Dermis microvascular lymphatic vessel endothelial cell (primary cell): ENCODE measurements at places on chromosomes 1 and 21. TPM values are rescaled to one million over a fixed set of nuclear protein-coding genes. Genes with fewer than 3 reads are reported as not detected.

DNA sequence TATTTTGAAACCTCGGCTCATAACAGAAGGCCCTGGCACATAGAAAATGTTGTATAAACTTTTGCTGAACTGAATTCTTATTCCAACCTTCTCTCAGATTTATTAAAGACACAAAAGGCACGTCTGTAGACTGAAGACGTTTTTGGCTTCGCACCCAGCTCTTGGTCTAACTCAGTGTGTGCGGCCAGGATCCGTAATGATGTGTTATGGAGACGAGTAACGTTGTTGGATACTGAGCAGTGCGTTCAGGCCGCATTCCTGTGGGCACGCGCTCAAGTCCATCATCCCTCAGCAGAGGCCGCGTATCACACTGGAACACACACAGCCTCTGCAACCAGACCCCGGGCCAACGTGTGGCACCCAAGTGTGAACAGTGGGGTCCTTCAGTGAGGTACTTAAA, 154.8 kb upstream of the RAB4A start:
- DNase-seq, result no peak

DNA sequence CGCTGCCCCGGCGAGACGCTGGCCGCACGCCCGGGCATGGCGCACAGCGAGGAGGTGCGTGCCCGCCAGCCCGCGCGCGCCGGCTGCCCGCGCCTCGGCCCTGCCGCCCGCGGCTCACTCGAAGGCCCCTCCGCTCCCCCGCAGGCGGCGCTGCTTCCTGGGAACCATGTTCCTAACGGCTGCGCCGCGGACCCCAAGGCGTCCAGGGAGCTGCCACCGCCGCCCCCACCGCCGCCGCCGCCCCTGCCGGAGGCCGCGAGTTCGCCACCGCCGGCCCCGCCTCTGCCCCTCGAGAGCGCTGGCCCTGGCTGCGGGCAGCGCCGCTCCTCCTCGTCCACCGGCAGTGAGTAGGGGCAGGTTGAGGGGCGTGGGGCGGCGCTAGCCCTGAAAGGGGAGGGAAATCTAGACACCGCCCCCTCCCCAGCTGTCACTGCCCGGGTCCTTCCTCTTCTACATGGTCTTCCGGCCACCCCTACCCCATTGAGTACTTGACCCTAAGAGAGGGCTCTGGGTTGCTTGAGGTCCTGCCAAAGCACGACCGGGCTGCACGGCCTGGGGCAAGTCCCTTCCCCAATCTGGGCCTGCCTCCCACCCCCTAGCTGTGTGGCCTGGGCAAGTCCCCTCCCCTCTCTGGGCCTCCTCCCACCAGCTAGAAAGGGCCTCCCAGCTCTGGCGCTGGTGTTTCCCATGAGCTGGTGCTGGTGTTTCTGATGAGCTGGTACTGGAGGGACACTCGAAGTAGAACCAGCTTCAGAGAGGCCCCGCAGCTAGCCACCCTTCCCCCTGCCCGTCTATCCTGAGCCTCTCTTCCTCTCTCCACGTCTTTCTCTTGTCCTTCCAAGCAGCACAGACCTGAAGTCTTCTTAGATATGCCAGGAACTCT, 17.0 kb downstream of the TNFRSF25 start:
- DNase-seq, result peak; percentile 28

B3GALT5 gene
- total RNA-seq, result not detected in 2 replicates

- DNase-seq, result no peak
Measured at GRCh38 chr1:225471453-225472301, 43.8 kb upstream of the LBR start.

- peak; percentile 62 for DNase-seq
Measured at GRCh38 chr1:7576946-7577657, 194.0 kb upstream of the VAMP3 start.
